ENCODE measurements at places on chromosomes 5 and 9.

DNA sequence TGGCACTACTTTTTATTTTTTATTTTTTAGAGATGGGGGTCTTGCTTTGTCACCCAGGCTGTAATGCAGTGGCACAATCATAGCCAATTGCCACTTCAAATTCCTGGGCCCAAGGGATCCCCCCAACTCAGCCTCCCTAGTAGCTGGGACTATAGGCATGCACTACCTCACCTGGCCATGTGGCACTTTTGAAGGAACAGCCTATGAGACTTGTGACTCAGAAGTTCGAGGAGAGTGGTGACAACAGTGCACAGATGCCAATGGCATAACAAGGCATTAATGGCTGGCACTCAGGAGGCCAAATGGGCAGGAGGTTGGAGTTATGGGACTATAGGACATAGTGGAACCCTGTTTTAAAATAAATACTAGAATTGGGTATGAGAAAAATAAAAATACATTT, 33.7 kb downstream of the ANKRD31 start:
- DNase-seq: no peak

DNA sequence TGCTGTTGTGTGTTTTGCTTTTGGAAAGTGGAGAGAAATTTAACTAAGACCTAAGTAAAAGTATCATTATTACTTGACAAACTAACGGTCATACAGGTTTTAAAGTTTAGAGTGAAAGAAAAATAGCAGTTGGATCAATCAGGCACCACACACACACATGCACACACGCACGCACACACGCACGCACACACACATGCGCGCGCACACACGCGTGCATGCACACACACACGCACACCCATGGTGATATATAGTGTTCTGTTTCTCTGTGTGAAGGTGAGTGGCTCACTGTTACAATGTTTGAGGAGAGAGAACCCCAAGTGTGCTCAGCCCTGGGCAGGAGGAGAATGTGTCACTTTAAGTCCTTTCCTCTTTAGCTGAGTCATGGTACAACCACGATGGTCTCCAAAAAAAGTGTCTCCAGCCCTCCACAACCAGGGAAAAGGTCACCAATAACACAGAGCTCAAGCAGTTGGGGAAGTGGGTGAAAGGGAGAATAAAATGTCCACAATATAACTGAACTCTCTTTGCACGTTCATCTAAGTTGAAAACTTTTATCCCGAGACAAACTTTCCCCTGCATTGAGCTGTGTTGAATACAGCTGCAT, 3.2 kb downstream of the ZNF366 start:
- no peak for DNase-seq

GRCh38 chr9:18891946-18892670, 140.9 kb downstream of the SAXO1 start:
- DNase-seq: no peak

DNA sequence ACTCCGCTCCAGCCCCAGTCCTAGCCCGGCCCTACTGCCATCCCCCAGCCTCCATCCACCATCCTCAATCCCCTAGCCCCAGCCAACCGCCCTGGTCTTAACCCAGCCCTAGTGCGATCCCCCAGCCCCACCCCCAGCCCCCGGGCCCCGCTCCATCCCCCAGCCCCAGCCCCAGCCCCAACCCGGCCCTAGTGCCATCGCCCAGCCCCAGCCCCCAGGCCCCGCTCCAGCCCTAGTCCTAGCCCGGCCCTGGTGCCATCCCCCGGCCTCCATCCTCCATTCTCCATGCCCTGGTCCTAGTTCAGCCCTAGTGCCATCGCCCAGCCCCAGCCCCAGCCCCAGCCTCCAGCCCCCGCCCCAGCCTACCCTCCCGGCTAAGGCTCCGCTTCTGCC, 398 bp downstream of the TOR1A start:
- DNase-seq: no peak

DNA sequence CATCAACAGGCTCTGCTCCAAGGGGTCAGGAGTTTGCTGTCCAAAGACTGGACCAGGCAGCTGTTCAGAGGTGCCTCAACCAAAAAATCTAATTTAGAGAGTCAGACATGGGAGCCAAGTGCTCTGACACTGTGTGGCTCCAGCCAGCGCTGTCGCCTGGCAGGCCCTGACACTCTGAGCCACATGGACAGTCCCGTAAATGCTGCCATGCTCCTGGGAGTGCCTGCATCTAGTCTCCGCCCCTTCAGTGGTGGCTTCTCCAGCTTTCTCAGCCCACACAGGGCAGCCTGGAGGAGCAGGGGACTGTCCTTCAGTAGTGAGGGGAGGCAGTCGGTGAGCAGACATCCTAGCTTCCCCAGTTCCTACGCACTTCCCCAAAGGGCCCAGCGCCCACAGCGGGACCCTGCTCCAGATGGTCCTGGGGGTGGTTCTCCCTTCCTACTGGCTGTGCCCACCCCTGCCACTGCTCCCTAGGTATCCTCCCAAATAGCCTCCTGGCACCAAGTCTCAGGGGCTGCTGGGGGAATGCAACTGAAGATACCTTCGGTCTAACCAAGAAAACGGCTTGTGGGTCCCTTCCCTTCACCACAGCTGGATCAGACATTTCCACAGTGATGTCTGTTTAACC, 72.3 kb downstream of the SHC3 start:
- DNase-seq: no peak

DNA sequence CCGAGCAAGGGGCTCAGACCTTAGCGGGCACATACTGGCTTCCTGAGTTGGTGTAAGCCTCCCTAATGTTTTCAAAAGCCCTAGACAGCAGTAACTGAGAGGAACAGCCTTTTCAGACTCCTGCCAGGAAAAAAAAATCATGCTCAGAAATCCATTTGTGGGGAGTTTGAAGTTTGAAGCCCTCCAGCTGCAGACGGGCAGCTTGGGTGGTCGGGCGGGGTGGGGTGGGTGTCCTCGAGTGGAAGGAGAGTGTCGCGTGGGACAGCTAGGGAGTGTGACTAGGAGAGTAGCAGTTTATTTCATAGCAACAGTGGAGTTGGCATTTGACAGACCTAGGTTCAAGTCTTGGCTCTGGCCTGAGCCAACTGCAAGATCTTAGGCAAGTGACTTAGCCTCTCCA, 90.7 kb upstream of the PITX1 start:
- no peak for DNase-seq

- no peak for DNase-seq
Measured at GRCh38 chr9:83056174-83056573, 6.8 kb downstream of the RASEF start.

DNA sequence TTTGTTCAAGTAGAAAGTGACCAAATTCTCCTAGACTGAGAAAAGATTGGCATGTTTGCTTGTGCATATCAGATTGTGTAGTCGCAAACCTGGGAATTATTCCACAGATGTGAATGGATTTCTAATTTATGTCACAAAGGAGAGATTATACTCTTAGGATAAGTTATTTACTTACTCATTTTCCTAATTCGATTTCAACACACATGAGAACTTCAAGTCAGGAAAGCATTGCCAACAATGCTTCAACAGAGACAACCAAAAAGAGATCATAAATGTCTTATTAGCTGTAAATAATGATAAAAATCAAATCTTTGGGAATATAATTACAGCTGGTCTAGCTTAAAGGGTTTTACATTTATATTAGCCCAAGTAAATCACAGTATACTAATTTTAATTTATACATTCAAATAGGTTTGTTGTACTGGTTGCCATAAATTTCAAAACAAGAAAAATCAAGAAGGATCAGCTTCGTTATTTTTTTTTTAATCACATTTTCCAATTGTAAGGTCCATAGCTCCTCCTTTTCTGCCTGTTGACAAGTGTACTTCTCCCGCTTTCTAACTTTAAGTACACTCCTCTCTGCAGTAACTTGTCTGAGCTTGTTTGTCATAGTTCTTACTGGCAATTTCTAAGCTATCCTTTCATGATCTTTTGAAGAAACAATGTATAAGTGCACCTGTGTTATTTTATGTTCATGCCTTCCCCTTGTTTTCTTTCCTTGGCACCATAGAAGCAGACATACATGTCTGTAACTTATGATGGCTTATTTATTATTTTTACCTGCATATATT, 246.6 kb downstream of the DEPDC1B start:
- DNase-seq: no peak

GRCh38 chr9:96874947-96875460, 20.7 kb upstream of the ZNF782 start:
- DNase-seq: no peak

GRCh38 chr9:114112325-114112724, 13.2 kb upstream of the KIF12 start:
- DNase-seq: no peak

GRCh38 chr5:87339986-87340385, 72.3 kb downstream of the RASA1 start:
- no peak for DNase-seq

DNA sequence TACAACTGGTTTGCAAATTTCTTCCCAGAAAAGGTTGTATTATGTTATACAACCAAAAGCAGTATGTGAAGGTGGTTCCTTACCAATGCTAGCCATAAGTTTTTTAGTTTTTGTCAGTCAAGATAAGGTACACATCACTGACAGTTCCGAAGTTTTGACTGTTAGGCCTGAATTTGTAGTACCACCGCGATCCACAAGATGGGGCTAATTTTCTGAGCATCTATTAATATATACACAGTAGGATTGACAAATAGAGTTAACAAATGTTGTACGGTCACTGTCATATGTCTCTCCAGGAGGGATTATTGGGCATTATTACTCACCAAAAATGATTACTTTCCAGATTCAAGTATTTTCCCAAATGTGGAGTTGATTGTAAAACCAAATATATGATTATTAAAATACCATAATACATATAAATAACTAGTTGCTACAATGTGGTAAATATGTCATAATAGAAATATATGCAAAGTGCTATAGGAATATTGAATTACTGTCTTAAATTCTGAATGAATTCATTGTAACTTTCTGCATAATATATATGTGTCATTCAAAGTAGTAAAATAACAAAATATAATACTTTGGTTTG, 28.4 kb upstream of the LRRC19 start:
- peak; percentile 48 for DNase-seq

GRCh38 chr9:137237759-137238726, 3.0 kb upstream of the TUBB4B start:
- no peak for DNase-seq

DNA sequence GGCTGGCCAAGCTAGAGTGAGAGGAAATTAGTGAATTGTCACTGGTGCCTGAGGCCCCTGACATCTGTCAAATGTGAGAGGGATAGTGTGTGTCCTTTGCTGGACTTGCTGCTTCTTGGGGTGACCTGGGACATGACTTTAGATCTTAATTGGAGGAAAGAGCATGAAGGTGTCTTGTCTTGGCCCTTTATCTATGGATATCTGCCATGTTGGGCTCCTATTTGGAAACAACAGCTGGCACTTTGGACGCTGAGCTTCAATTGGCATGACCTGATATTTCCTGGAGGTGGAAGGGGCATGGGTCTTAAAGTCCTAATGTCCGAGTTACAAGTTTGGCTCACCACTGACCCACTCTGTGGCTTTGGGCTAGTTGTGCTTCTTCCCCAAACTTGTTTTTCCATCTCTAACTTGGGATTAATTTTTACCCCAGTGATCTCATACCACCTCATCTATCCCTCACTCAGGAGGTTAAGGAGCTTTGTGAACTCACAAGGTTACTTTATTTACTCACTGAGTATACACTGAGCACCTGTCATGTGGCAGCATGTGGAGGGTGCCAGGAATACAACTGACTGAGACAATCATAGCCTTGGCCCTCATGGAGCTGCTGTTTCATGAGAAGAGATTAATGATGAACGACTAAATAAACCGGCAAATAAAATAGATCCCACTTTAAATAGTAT, 30.1 kb upstream of the CXCL14 start:
- DNase-seq: no peak

DNA sequence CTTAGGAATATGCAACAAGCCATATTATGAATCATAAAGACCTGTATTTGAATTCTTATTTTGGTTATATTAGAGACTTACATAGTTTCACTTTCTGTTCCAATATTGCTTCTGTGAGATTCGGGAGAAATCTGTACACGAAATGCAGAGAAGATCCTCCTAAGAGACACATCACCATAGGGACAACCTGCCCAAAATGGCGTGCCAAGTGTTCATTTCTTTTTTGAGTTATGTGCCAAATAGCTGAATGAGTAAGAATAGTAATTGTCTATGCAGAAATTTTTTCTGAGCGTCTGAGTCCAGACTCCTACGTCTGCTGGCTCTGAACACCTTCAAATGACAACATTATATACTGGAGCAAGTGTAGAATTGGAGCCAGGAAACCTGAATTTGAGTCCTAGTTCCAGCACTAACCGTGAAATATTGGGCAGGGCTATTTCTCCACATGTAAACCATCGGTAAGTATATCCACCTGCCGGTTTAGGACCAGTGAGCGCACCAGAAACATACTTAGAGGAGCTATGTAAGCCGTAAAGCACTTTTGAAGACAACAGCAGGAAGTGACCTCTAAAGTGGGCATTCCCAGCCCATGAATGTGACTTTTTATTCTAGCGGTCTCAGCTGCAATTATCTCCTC, 163.9 kb upstream of the DMRT1 start:
- no peak for DNase-seq

DNA sequence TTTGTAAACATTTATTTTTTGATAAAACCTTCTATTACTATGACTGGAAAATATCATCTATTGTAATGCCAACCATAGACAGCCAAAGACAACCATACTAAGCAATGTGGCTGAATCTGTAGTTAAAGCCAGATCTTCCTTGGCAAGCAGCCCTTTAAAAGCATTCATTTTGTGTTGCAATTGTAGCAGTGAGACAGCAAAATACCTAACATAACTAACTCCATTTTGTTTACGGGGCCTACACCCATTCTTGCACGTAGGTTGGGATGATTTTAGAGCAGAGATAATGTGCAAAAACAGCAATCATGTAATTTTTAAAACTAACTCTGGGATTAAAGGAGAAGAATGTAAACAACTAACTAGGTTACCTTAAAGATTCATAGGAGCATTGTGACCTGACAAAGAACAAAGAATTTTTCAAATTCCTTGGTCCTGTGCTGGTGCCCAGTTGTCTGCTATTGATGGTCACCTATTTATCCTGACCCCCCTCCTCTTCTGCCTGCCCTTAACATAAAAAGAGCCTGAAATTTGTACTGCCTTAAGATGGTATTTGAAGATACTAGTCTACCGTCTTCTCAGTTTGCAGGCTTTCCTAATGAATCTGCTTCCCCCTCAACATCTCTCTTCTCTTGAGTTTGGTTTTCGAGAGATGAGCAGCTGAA, 10.6 kb downstream of the IFNA1 start:
- no peak for DNase-seq

DNA sequence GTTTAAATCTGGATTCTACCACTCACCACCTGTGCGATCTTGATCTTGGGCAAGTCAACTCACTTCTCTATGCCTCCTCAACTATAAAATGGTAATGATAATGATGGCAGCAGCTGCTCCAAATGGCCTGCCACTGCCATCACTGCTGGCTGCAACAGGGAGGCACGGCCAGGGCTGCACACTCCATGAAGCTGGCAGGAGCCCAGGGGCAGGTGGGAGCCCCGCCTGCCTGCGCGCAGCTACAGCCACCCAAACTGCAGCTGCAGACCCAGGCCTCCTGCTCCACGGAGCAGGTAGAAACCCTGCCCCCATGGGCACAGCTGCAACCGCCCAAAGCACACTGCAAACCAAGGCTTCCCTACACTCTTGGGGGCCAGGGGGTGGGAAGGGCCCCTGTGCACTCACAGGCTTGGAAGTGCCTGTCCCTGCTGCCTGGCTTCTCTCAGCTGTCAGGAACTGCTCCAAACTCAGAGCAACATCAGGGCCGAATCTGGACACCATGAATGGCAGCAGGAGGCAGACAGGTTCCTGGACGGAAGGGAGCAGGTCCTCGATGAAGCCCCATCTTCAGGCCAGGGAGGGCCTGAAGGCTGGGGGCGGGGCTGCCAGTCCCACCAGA, 57.6 kb downstream of the PRELID2 start:
- DNase-seq: no peak

Measured in ovary (tissue), 10 donors.